ENCODE measurements at places on chromosomes 12 and 14.

DNA sequence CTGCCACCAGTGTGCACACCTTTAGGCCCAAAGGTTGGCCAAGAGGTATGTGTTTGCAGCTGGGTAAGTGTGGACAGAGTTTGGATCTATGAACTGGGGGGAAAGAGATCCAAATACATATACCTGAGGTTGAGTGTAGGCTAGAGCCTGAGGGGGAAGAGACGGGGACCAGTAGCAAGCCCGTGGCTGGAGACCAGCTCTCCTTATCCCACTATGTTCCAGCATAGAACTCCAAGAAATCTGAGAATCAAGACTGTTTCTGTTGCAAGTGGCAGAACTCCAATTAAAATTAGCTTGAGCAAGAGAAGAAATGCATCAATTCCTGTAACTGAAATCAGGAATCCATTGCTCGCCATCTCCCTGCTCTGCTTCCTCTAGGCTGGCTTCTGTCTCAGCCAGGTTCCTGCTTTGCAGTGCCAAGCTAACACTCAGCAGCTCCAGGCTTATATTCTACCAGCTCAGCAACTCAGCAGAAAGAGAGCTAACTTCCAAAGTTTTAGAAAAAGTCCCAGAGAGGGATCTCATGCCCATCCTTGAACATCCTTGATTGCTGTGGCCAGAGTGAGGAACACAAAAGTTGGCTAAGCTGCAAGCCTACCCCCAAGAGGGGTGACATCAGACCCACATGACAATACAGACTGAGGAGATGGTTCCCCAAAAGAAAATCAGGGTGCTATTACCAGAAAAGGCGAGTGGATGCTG is 1.5 kb upstream of the PCK2 start:
- DNase-seq = no peak

- no peak for DNase-seq
These were observed 147.9 kb upstream of the STXBP6 start for GRCh38 chr14:25197885-25198284.

DNA sequence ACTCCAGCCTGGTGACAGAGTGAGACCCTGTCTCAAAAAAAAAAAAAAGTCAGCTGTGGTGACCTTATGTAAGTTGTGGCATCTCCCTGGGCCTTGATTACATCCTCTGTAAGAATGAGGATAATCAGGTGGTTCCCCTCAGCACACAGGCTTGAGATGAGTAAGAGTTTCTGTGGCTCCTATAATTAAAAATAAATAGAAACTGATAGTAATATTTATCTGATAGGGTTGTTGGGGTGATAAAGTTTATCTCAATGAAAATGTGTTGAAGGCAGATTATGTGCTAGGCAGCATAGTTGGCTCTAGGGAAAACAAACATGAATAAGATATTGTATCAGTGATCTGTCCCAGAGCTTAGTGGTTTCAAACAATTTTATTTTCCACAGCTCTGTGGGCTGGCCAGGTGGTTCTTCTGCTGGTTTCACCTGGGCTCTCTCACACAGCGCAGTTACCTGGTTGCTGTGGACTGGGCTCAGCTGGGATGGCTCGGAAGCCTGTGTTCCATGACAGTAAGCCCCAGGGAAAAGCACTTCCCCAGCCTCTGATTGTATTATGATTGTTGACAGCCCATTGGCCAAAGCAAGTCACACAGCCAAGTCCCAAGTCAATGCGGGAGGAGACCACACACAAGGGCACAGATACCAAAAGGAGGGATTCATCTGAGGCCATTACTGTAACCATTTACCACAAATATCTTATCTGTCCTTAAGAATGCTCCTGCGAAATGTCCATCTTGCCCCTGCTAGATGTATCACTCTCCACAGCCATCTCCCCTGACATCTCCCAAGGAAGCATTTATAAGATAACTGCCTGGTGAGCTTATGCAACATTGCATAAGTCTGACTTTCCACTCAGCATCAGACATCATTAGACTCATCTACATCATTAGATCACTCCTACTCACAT is 151.7 kb downstream of the NUAK1 start:
- DNase-seq = no peak

DNA sequence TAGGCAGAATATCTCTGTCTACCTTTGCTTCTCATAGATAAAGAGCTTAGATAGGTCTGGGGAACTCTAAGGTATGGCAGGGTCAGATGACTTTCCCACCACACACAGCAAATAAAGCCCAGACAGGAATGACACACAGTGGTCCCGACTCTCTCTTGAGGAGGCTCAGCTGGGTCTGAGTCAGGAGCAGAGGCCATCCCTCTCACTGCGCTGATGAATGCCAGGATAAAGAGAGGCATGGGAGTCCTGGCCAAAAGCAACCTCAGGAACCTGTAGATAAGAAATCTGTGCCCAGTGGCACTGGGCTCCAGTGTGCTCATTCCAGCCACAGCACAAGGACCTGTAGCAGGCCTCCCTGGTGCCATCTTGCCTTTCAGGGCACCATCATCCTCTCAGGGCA is 129.4 kb upstream of the PARP11 start:
- DNase-seq = no peak

DNA sequence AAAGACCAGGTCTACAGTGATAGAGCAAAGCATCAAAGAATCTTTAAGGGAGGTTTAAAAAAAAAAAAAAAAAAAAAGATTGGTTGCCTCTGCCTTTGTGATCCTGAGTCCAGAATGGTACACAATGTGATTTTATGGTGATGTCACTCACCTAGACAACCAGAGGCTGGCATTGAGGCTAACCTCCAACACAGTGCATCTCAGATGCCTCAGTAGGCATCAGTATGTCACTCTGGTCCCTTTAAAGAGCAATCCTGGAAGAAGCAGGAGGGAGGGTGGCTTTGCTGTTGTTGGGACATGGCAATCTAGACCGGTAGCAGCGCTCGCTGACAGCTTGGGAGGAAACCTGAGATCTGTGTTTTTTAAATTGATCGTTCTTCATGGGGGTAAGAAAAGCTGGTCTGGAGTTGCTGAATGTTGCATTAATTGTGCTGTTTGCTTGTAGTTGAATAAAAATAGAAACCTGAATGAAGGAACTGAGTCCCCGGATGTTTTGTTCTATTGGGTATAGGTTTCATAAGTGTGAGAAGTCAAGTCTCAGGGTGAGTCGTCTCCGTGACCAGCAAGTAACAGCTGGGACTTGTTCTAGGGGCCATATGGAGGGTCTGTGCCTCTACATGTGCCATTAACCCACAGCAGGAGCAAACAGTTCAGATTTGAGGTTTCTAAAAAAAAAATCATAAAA is 9.3 kb downstream of the PEBP1 start:
- no peak for DNase-seq

DNA sequence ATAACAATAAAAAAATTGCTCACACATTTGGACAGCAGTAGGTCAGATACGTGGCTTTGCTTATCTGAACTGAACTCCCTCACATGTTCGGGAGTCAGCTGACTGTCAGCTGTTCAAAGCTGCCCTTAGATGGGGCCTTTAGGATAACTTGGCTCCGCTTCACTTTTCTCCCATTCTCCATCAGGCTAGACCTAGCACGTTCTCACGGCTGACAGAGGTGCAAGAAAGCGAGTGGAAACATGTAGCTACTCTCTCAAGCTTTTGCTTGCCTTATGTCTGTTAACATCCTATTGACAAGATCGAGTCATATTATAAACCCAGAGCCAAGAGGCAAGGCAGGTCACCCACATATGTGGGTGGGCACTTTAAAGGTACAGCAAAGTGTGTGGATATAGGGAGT is 112.0 kb upstream of the PDZRN4 start:
- DNase-seq = no peak

- no peak for DNase-seq
These were observed 624.8 kb upstream of the TMEM132C start for GRCh38 chr12:127642208-127642607.

DNA sequence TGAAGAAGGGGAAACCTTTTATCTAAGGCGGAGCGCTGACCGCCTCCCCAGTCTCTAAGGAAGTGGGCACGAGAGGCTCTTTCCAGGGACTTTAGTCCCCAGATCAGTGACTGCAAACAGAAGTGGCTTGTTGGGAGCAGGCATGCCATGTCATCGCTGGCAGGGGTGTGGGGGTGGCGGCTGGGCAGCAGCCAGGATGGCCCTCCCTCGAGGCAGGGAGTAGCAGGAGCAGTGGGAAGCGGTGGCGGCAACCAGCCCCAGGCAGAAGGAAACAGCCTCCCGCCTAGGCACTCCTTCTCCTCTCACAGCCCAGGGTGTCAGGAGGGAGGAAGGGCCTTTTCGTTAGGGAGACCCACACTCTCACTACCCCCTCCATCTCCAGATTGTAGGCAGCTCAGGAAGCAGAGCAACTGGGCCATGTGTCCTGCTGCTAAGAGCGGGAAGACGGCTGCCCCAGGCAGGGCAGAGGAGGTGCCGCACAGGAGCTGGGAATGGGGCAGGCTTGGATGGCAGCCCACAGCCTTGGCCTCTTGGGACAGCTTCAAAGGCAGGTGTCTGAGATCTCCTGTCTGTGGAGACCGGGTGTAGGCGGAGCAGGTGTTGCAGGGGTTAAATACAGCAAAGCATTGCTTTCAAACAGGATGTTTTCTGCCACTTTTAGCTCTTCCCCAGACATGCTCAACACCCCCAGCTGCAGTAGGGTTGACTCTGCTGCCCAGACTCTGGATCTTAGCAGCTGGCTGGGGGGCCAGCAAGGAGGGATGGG is 21.8 kb downstream of the VDR start:
- DNase-seq = no peak

DNA sequence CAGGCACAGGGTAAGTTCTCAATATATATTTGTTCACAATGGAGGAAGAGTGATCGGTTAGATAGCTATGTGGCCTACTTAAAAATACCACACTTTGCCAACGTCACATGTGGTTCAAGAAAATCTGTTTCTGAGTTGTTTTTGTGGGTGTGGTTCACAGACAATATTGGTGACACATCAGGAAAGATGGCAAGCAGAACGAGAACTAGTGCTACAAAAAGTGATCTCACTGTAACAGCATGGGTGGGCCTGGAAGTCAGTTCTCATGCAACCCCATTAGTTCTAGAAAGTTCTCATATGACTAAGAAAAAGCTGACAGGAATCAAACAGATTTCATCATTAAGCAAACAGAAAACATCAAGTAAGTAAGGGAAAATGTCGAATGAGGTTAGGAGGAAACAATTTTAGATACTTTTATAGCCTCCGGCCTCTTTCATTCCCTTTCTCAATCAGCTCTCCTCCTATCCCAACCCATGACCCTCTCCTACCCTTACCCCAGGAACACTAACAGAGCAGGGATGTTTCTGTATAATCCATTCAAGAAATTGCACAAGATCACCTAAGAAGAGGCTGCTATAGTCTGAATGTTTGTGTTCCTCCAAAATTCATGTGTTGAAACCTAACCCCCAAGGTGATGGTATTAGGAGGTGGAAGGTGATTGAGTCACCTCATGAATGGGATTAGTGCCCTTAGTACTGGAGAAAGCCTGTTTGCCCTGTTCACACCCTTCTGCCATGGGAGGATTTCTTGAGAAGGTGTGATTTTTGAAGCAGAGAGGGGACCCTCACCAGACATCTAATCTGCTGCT is 15.5 kb upstream of the NTN4 start:
- no peak for DNase-seq

DNA sequence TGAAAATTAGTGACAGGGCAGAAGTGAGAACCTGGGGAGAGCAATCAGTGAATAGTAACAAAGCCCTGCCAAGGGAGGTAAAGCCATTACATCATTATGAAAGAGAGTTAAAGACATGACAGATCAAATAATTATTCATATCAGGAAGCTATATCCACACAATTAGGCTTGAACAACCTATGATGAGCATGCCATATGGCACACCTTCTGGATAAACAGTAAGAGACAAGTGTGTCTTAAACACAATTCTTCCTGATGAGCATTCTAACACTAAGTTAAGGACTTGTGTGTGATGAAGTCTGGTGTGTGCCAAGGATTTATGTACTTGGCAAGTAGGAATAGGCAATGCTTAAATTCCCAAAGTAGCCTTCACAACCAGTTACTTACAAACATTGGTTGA is 76.1 kb downstream of the GALNT4 start:
- no peak for DNase-seq

GRCh38 chr12:57547288-57548012 is 458 bp upstream of the DCTN2 start:
- DNase-seq = no peak

DNA sequence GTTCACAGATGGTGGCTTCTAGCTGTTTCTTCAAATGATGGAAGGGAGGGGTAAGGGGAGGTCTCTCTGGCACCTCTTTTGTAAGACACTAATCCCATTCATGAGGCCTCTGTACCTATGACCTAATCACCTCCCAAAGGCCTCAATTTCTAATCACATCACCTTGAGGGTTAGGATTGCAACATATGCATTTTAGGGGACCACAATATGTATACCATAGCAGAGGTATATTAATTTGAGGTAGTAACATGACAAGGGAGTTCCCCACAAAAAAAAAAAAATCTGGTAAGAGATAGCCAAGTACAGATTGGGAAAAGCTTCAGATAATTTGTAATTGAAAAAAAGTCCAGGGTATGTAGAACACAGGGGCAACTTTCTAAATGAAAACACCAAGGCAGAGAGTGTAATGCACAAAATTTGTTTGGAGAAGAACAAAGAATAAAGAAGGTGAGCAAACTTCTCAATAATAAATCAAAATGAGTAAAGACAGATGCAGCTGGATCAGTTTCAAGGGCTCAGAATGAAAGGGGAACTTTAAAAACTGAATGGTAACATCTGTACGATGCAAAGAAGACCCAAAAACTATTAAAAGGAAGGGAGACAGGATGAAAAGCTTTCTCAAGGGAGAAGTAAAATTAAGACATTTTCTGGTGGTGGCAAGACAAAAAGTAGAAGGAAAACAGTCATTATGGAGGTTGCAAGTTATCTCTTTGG is 125.5 kb upstream of the DCN start:
- no peak for DNase-seq

- DNase-seq = no peak
These were observed 3.8 kb upstream of the KRT85 start for GRCh38 chr12:52370926-52371608.

- DNase-seq = no peak
These were observed 11.8 kb downstream of the P2RX7 start for GRCh38 chr12:121144416-121144914.

DNA sequence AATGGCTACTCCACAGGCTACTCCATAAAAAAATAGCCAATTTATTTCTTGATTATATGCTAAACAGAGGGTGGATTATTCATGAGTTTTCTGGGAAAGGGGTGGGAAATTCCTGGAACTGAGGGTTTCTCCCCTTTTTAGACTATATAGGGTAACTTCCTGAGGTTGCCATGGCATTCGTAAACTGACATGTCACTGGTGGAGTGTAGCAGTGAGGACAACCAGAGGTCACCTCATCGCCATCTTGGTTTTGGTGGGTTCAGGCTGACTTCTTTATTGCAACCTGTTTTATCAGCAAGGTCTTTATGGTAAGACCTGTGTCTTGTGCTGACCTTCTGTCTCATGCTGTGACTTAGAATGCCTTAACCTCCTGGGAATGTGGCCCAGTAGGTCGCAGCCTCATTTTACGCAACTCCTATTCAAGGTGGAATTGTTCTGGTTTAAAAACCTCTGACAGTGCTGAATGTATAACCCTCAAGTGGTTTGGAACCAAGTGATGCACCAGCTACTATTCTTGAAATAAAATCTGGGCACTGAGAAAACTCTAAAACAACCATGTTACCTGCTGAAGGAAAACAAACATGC is 27.7 kb downstream of the C12orf56 start:
- DNase-seq = no peak

GRCh38 chr14:102201353-102201738 is 61.6 kb downstream of the WDR20 start:
- no peak for DNase-seq
